Esophagus squamous epithelium (tissue), 5 donors: ENCODE measurements at places on chromosomes 1 and 21.

GRCh38 chr1:76864383-76864782 is 2.9 kb upstream of the ST6GALNAC5 start:
- no peak for DNase-seq
- H3K27me3 ChIP-seq = peaks cover 13% of the 10 kb centered on the region
- H3K27ac ChIP-seq = no peak overlapping the region
- peaks cover 10% of the 10 kb centered on the region for H3K4me1 ChIP-seq
- no peak overlapping the region for H3K4me3 ChIP-seq

DNA sequence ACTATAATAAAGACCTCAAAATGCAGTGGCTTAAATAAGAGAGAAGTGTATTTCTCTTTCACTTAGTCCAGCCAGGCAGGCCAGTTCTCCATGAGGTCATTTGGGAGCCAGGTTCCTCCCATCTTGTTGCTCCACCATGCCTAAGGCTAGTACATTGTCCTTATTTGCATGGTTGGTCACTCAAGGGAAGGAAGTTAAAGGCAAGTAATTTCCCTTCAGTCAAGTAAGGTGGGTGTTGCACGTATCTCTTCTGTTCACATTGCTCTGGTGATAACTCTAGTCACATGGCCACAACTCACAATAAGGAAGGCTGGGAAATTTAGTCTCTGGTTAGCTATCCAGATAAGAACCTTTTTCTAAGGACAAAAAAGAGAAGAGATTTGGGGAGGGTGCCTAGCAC is 27.2 kb upstream of the TADA1 start:
- no peaks in the 10 kb centered on the region for H3K27me3 ChIP-seq
- no peak overlapping the region for H3K27ac ChIP-seq
- no peak for DNase-seq
- H3K36me3 ChIP-seq = no peaks in the 10 kb centered on the region
- no peak overlapping the region for H3K4me3 ChIP-seq

DNA sequence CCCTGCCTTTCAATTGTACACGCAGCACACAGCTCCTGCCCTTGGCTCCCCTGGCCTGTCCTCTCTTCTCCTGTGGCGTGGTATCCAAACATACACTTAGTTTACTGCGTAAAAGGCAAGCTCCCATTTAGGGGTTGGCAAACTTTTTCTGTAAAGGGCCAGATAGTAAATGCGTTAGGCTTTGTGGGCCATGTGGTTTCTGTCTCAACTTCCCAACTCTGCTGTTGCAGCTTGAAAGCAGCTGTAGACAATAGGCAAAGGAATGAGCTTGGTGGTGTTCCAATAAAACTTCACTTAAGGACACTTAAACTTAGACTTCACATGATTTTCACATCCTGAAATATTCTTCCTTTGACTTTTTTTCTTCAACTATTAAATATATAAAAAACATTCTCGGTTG is 63.3 kb downstream of the RHOU start:
- H3K4me3 ChIP-seq = no peak overlapping the region
- no peaks in the 10 kb centered on the region for H3K4me1 ChIP-seq
- H3K27ac ChIP-seq = no peak overlapping the region
- no peak for DNase-seq
- H3K36me3 ChIP-seq = no peaks in the 10 kb centered on the region

GRCh38 chr1:87061742-87062156 is 147.3 kb downstream of the HS2ST1 start:
- H3K4me3 ChIP-seq = no peak overlapping the region
- H3K27ac ChIP-seq = no peak overlapping the region
- DNase-seq = no peak
- no peaks in the 10 kb centered on the region for H3K4me1 ChIP-seq
- H3K27me3 ChIP-seq = no peaks in the 10 kb centered on the region

GRCh38 chr1:62274496-62275485 is 44.4 kb downstream of the KANK4 start:
- no peak overlapping the region for H3K4me3 ChIP-seq
- no peaks in the 10 kb centered on the region for H3K36me3 ChIP-seq
- no peak for DNase-seq

DNA sequence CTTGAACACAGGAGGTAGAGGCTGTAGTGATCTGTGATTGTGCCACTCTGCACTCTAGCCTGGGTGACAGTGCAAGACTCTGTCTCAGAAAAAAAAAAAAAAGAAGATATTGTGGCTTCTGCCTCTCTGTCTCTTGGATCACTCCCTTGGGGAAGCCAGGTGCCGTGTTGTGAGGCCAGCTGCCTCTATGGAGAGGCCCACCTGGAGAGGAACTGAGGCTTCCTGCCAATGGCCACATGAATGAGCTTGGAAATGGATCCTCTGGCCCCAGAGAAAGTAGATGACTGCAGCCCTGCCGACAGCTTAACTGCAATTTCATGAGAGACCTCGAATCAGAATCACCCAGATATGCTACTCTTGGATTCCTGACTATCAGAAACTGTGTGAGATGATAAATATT is 19.7 kb upstream of the AK2 start:
- H3K27me3 ChIP-seq = no peaks in the 10 kb centered on the region
- H3K4me3 ChIP-seq = no peak overlapping the region
- no peak overlapping the region for H3K27ac ChIP-seq
- H3K4me1 ChIP-seq = peaks cover 7% of the 10 kb centered on the region
- no peaks in the 10 kb centered on the region for H3K36me3 ChIP-seq

DNA sequence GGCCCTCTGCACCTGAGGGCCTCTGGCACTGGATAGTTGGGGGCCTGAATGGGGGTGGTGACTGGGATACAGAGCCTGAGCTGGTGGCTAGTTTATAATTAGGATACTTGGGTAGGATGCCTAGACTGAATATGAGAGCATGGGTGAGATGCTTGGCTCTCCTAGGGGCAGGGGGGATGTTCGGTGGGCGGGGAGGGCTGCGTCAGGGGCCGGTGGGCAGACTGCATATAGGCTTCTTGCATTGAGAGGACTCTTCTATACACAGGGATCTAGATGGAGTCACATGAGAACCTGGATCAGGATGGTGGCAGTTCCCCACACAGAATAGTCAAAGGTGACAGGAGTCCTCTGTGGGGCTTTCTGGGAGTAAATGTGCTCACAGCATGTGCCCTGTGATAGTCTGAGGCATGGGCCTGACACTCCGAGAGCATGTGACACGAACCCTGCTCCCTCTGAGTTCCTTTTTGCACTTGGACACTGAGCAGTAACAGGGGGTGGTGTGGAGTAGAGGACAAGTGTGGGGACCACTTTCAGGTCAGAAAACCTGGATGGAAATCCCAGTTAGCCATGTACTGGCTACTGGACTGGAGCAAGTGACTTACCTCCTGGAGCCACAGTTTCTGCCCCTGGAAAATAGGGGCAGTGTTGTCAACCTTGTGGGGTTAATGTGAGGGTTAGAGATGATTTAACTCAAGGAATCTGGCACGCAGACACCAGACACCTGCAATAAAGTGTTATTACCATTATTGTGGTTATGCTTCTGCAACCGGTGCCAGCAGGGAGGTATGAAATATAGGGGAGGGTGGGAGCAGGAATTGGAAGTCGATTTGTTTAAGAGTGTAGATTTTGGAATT is 2.2 kb downstream of the MAP7D1 start:
- no peaks in the 10 kb centered on the region for H3K36me3 ChIP-seq
- no peak for DNase-seq
- H3K4me1 ChIP-seq = peaks cover 76% of the 10 kb centered on the region
- H3K27ac ChIP-seq = peak overlapping the region; percentile 100
- peak overlapping the region; percentile 96 for H3K4me3 ChIP-seq

DNA sequence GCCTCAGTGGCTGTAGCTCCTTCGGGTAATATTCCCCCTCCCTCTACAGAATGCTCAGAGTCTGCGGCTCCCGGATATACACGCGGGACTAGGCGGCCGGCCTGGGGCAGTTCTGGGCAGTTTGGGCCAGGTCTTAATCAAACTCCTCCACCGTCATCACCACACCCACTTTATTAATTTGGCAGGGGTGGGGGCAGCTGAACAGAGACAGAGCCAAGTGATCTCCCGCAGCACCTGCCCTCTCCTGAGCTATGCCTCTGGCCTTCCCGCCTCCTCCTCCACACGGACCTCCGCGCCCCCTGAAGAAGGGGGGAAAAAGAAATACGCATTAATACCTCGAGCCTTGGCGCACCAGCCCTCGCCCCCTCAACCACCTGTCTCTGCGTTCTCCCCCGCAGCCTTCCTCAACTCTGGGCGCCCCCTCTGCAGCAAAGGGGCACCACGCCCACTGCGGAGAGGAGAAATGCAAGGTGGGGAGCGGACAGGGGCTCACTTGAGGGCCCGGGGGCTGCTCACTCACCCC is 42.6 kb downstream of the CD34 start:
- peaks cover 48% of the 10 kb centered on the region for H3K4me1 ChIP-seq
- peak overlapping the region; percentile 69 for H3K4me3 ChIP-seq
- peaks cover 31% of the 10 kb centered on the region for H3K36me3 ChIP-seq
- peak overlapping the region; percentile 96 for H3K27ac ChIP-seq

DNA sequence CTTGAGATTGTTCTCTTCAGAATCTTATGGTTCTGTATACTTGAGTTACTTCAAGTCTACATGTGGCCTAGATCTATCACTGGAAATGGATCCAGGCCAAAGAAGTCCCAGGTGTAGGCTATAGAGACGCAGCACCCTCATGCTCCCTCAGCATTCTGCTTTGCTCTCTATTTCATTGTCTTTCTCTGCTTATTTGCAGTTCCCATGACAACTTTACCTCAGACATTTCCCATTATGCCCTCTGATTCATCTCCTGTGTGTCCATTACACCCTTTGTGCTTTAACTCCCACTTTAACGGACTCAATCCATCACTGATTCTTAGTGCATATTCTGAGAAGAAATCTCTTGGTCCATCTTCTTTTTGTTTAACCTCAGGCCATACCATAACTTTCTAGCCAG is 236.9 kb upstream of the NRIP1 start:
- H3K4me1 ChIP-seq = peaks cover 7% of the 10 kb centered on the region
- H3K36me3 ChIP-seq = no peaks in the 10 kb centered on the region
- H3K4me3 ChIP-seq = no peak overlapping the region
- H3K27me3 ChIP-seq = no peaks in the 10 kb centered on the region
- H3K27ac ChIP-seq = no peak overlapping the region

DNA sequence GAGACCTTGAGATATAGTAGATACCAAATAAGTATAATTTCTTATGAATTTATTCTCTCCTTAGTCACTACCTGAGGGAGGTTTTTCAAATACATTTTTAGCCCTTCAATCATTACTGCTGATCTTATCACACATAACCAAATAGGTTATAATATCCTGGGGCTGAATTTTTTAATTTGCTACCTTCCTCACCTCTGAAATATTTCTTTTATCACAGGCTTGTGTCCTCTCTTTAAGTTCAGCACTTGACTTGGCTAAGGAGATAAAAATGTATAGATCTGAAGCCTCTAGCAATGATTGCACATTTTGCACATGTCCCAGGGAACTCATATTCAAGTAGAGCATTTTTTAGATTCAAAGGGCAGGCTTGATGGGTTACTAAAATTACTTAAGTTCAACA is 23.1 kb downstream of the CFH start:
- no peak overlapping the region for H3K27ac ChIP-seq
- H3K4me3 ChIP-seq = no peak overlapping the region
- H3K4me1 ChIP-seq = no peaks in the 10 kb centered on the region
- no peaks in the 10 kb centered on the region for H3K27me3 ChIP-seq
- peaks cover 35% of the 10 kb centered on the region for H3K36me3 ChIP-seq

DNA sequence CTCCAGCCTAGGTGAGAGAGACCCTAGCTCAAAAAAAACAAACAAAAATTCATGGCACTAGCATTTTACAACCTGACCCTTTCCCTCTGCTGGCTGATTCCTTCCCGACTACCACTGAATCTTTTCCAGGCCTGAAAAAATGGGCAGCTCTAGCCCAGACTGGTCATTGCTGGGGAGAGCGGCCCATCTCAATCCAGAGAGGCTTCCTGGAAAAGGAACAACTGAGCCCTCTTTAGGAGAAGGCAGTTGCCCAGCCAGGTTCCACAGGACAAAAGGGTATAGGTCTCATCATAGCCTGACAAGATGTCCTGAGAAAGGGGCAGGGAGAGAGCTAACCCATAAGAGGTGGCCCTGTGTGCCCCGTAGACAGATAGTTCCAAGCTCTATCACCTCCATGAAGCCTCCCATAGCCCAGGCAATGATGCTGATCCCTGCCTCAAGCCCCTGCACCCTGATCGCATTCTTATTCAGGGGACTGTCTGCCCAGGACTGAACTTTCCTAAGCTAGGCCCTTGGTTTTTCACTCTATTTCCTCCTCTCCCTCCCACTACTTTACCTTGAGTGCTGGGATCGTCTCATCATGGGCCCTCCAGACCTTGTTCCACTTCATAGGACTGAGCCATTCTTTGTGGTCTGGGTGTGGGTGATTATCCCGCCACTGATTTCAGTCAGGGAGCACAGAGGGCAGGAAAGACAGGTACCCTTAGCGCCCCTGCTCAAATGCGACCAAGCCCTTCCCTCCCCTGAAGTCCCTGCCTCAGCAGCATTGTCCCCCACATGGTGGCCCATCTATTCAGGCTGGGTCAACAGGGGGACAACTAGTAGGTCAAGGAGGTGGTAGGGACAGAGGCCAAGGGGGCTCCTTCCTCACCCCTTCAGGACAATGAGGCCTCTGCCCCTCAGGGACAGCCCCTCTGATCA is 18.2 kb downstream of the RHBG start:
- no peak overlapping the region for H3K4me3 ChIP-seq
- peaks cover 8% of the 10 kb centered on the region for H3K27me3 ChIP-seq
- H3K36me3 ChIP-seq = no peaks in the 10 kb centered on the region
- no peak for DNase-seq
- peaks cover 10% of the 10 kb centered on the region for H3K4me1 ChIP-seq

GRCh38 chr21:45162809-45163208 is 88.4 kb downstream of the ADARB1 start:
- no peak for DNase-seq
- H3K27ac ChIP-seq = no peak overlapping the region
- no peak overlapping the region for H3K4me3 ChIP-seq
- no peaks in the 10 kb centered on the region for H3K36me3 ChIP-seq
- H3K4me1 ChIP-seq = no peaks in the 10 kb centered on the region

GRCh38 chr21:37416914-37417313 is 50.3 kb downstream of the DYRK1A start:
- no peak overlapping the region for H3K27ac ChIP-seq
- no peaks in the 10 kb centered on the region for H3K27me3 ChIP-seq
- peaks cover 5% of the 10 kb centered on the region for H3K36me3 ChIP-seq

DNA sequence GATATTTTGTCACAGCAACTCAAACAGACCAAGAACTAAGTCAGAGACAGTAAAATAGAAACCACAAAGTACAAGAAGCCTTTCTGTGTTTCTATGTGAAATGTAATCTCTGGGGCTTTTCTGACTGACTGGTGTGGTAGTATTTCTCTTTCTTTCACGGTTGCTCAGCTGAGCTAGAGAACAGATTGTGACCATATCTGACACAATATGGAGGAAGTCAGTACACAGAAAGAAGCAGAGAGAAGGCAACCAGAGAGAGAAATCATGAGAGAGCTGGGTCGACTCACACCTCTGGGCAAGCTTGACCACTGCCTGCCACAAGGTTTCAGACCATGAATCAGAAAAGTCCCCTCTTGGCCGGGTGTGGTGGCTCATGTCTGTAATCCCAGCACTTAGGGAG is 208.9 kb upstream of the GREM2 start:
- DNase-seq = no peak
- no peaks in the 10 kb centered on the region for H3K27me3 ChIP-seq
- no peak overlapping the region for H3K27ac ChIP-seq
- no peaks in the 10 kb centered on the region for H3K36me3 ChIP-seq

- no peak for DNase-seq
- peaks cover 10% of the 10 kb centered on the region for H3K27me3 ChIP-seq
- no peaks in the 10 kb centered on the region for H3K36me3 ChIP-seq
- no peak overlapping the region for H3K4me3 ChIP-seq
- H3K27ac ChIP-seq = no peak overlapping the region
These were observed 8.4 kb downstream of the HES3 start for GRCh38 chr1:6252374-6252710.

- no peak for DNase-seq
- H3K36me3 ChIP-seq = no peaks in the 10 kb centered on the region
- H3K4me3 ChIP-seq = no peak overlapping the region
- H3K4me1 ChIP-seq = peaks cover 94% of the 10 kb centered on the region
These were observed 33.7 kb downstream of the FBXO42 start for GRCh38 chr1:16318555-16318954.
